ENCODE measurements at places on chromosomes 1 and 21. TPM values are rescaled to one million over a fixed set of nuclear protein-coding genes. Genes with fewer than 3 reads are reported as not detected.

DNA sequence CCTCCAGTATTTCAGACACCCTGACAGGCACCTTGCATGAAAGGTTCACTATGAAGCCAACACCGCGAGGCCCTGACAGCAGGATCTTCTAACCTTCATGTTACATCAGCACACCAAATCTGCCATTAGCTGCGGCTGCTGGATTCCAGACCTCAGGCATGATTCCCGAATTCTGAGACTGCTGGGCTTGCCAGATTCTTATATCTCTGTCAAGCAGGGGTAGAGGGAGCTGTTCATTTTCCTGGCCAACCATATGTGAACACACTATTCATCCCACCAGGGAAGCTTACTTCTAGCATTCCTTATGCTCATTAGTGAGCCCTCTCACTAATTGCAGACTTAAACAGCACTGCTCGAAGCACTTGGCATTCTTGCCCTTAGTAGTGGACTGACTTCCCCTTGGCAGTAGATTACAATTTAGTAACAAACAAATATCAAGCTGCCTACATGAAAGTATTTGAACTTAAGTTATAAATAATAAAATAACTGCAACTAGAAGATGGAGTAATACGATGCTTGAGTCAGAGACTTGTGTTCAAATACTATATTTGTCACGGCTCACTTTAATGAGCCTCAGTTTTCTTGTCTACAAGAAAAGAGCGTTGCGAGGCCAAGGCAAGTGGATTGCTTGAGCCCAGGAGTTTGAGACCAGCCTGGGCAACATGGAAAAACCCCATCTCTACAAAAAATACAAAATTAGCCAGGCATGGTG lies 43.3 kb downstream of the NID1 start:
- no peak for DNase-seq

Gene SPATA21
- polyA plus RNA-seq = 0.29 TPM

- no peak for DNase-seq
These were observed 2.0 kb upstream of the ANKRD35 start for GRCh38 chr1:145887631-145888030.

Gene RAB3GAP2
- polyA plus RNA-seq = 9.8 TPM

- no peak for DNase-seq
These were observed 6.7 kb downstream of the SFPQ start for GRCh38 chr1:35186239-35186638.

Gene CHI3L1
- 4.7 TPM for polyA plus RNA-seq

Gene HPDL
- 1.0 TPM for polyA plus RNA-seq

Gene FCRL2
- polyA plus RNA-seq = 0.03 TPM

Gene ACOT7
- 36.8 TPM for polyA plus RNA-seq

GRCh38 chr1:22313321-22313720 lies 138.3 kb upstream of the ZBTB40 start:
- no peak for DNase-seq

DNA sequence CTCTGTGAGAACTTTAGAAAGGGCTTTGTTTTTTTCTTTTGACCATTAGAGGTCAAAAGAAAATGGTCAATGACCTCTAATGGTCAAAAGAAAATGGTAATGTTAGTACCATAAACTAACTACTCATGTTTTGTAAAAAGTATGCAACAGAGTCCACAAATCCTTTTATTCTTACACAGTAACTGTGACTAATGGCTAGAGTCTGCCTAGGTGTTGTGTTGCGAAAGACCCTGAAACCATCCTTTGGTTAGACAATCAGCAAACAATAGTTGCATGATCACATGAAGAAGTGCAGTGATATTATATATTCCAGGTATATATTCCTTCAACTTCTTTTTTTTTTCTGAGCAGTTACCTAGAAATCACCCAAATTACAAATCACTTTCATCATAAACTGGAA lies 40.9 kb downstream of the NEGR1 start:
- no peak for DNase-seq

All from urinary bladder (tissue), 4 donors.